ENCODE measurements at places on chromosomes 1 and 21.
A peak's percentile ranks its signal among the peaks of the same experiment; 100 is the strongest.

GRCh38 chr1:224333309-224333926, 3.4 kb upstream of the NVL start:
- peak; percentile 48 for DNase-seq

DNA sequence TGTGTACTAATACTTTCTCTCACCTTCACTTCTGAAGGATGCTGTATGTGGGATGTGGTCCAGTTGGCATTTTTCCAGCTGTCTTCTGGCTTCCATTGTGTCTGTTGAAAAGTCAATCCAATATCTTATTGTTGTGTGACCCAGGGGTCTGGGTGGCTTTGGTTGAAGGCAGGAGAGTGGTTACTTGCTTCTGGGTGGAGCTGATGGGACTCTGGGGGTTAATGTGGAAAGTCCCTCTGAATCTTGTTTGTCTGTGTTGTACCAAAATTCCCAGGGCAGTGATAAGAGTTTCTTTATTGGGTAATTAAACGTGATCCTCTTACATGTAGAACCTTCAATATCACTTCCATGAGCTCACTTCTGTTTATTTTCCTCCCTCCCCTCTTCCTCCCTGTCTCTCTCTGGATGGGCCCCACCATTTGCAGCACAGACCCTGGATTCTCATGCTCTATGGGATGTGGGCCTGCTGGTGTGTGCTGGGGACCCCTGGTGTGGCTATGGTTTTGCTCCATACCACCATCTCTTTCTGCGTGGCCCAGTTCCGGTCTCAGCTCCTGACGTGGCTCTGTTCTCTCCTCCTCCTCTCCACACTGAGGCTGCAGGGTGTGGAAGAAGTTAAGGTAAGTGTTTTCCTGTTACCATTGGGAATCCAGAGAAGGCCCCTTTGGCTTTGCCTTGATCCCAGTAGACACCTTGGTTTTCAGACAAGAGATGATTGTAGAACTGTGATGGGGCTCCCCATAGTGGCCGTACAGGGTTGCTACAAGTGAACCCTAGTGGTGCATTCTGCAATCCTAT, 71.5 kb downstream of the HHAT start:
- DNase-seq = peak; percentile 64

DNA sequence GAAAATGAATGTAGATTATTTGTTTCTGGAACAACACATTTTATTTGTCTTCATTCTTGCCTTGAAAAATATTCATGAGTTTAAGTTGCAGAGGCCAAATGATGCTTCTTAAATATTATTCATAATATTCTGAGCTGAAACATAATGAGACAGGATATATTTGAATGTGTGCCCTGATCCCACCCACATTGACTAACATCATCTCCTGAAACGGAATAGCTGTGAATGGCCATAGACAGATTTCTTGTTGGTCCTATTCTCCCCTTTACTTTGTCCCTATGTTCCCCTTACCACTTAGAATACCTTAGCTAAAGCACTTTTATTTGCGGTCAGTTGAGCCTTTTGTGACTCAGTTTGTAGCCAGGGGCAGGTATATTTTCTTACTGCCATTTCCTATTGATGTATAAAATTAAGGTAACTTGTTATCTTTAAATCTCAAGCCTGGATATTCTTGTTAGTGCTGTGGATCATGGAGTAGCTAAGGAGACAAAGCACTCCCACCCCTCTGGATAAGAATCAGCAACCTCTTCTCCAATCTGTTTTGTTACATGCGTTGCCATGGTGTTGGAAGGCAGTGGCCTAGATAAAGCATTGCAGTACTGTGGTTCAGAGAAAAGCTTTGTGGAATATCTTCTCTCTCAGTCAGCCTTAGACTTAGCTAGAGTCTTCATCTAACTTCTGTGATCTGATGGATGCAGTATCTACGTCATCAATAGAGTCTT, 478.5 kb upstream of the DEPDC1 start:
- DNase-seq = no peak

DNA sequence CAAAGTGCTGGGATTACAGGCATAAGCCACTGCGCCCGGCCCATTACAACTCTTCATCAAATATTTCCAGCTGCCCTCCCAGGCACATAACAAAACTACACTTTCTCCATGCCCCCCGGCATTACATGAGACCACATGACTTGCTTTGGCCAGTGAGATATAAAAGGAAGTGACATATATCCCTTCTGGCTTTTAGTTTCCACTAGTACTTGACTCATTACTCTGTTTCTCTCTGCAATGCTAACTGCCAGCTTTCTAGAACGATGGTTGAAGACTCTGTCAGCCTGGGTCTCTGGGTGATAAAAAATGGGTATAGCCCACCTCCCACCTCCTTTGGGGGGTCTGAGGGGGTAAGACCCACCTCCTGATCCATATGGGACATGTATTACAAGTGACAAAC, 24.2 kb downstream of the ABL2 start:
- DNase-seq = no peak

DNA sequence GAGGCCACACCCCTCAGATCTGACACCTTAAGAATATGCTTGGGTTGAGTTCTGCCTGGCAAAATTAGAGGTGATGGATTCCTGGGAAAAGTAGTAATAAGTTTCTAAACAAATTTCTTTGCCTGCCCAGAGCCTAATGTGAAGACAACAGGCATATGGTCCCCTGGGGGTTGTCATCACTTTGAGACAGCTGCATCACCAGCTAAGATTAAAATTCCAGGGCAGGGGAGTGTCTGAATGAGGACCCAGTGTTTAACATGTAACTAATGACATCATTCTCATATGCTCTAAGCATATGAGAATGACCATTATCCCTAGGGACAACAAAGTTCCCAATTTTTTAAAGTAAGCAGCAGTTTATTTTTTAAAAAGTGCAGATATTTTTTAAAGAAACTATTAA, 432.2 kb downstream of the PCP4 start:
- no peak for DNase-seq

GRCh38 chr1:113958691-113959090, 20.6 kb upstream of the OLFML3 start:
- no peak for DNase-seq

GRCh38 chr1:219650880-219651279, 38.0 kb upstream of the ZC3H11B start:
- no peak for DNase-seq

- DNase-seq = no peak
These were observed 52.8 kb downstream of the C4BPA start for GRCh38 chr1:207156826-207157225.

DNA sequence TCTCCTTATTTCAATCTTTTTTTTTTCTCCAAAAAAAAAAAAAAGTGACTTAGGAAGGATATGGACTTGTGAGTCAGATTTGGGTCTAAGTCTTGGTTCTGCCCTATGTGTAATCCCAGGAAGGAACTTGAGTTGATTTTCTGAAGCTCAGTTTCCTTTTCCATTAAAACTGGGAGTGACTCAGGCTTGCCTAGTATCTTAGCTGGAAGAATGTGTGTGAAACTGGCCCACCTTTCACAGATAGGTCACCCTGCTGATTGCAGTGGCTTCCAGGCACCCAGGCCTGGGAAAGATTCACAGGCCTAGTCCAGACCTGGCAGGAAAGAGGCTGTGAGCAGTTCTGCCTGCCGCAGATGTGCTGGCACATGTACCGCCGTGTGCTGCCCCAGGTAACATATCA, 218.3 kb upstream of the HOOK1 start:
- no peak for DNase-seq

GRCh38 chr1:205066141-205066818, 18.0 kb downstream of the TMEM81 start:
- no peak for DNase-seq

- no peak for DNase-seq
These were observed 43.1 kb upstream of the CTBS start for GRCh38 chr1:84617349-84617748.

Data from activated CD8-positive, alpha-beta memory T cell treated with anti-CD3 and anti-CD28 coated beads, Interleukin-2, amount 10 ng/mL, durations not matched to agents 7 days and 5 days (primary cell).